ENCODE measurements at places on chromosomes 3 and 15.

DNA sequence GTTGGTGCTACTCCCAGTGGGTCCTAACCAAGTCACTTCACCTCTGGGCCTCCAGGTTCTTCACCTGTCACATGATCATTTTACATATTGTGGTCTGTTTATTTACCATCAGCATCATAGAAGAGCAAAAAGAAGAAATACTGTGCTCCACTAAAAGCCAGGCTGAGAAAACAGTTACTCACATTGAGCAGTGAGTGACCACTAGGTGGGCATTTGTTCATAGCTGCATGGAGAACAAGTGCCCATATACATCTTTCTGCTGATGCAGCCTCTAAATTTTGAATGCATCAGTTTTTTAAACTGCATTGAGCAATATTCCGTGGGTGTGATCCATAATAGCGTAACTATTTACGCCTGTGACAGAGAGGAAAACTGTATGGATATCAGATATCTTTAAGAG is 76.2 kb downstream of the DCUN1D1 start:
- no peak for DNase-seq

- DNase-seq, result no peak
Measured at GRCh38 chr15:88681610-88682221, 42.9 kb downstream of the ISG20 start.

DNA sequence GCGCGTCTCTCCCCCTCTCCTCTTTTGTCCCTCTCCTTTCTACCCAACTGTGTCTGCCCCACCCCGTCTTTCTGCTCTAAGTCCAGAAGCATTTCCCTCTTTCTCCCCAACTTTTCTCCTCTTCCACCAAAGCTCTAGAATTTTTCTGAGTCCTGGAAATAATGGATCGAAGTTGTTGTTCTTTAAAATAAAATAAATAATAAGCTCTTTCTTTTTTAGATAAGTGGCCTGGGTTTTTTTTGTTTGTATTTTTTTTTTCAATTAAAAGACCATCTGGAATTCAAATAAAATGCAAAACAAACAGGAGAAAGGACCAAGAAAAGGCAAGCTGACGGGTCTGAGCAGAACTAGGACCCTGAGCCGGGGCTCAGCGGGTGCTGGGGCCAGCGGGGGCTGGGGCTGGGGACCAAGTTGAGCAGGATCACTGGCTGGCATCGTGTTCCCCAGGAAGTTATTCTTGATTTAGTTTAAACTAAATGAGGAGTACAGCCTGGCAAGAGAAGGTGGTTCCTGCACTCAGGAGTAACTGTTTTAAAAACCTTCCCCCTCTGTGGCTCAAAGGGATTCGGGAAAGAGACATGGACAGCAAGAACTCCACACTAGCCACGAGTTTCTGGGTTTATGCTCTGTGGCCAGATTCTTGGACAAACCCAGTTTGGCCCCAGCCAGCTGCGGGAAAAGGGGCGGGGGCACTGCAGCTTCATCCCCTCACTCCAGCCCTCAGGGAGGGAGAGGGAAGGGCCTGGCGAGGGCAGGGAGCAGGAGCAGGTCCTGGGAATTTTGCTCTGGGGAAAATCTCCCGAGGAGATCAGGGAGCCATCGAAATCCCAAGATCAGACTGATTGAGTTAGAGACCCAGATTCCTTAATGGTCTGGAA is 8.4 kb downstream of the GATA2 start:
- peak; percentile 52 for DNase-seq

DNA sequence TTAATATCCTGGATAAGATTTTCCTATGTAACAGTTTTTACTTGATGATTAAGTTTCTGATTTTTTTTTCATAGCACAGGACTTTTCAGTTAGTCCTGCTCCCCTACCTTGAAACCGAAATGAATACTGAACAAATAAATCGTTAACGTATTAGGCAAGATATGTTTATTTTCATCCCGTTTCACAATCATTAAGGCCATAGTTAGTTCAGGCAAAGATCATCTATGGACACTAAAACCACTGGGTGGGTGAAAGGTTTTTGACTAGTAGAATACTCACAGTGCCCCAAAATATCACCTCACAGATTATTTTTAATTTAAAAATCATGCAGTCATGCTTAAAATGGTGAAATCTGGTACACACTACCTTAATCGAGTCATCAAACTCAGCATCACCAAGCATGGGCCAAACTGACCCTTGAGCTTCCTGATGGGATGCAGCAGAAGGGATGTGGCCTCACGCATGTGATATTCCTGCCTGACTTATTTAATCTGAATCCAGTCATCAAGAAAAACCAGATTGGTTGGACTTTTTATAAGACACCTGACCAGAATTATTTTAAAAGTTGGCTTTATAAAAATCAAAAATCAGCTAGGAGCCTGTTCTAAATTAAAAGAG is 365.0 kb downstream of the LPP start:
- no peak for DNase-seq

DNA sequence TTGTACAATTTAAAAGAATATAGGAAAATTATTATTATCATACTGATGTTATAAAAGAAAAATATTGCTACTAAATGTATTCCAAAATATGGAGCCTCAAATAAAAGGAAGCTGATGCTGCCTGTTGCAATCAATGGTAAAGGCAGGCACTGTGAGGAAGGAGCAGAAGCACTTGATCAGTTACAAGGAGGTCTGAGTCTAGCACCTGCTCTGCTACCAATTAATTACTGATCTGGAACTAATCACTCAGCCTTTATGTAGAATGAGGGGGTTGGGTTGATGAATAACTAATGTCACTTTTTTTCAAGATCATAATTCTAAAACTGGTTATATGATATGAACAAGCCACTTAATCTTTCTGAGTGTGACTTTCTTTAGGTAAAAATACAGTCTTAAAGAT is 5.5 kb downstream of the ADGRG7 start:
- DNase-seq, result no peak

- no peak for DNase-seq
Measured at GRCh38 chr3:55882006-55882405, 394.9 kb upstream of the WNT5A start.

- DNase-seq, result no peak
Measured at GRCh38 chr3:154050766-154051165, 70.4 kb upstream of the ARHGEF26 start.

- no peak for DNase-seq
Measured at GRCh38 chr15:100691321-100691720, 88.9 kb downstream of the ASB7 start.

DNA sequence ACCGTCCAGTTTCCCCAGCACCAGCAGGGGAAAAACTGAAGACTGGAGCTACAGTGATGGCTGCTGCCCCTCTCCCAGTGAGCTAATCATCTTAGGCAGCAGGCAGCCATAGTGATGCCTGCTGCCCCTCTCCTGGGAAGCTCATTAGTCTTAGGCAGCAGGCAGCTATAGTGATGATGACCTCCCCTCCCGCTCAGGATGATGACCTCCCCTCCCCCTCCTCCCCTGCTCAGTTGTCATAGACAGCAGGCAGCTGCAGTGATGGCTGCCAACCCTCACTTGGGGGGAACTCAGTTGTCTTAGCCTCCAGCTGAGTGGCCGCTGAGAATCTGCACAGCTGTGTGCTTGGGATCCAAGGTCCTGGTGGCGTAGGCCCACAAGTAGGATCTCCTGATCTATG is 80.9 kb upstream of the MANF start:
- DNase-seq, result no peak

GRCh38 chr3:43073116-43073835 is 32.6 kb downstream of the POMGNT2 start:
- no peak for DNase-seq

- no peak for DNase-seq
Measured at GRCh38 chr15:34754171-34754601, 612 bp downstream of the GJD2 start.

DNA sequence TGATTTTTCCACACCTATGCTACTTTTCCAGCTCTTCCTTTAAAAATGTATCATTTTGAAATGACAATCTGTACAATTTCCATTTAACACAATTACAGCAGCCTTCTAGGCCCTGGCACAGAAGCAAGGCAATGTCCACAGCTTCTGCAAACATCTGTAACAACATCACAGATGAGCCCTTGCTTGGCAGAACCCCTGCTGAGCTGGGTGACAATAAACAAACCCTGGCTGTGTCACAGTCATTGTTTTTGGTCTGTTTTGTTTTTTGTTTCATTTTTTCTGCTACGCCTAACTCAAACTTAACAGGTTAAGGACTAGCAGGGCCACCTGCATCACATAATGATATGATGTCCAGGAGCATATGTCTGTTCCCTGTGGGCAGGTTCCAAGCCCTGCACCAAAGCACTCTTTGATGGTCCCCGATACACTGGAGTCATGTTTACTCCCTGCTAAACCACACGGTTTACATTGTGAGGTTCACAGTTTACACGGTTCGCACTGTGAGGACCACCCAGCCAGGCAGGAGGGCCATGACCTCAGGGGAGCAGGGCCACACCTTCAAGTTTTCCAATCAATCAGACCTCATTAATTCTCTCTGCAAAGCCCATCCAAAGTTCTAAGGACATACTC is 186.8 kb upstream of the CHRNA7 start:
- no peak for DNase-seq

Data from kidney (tissue), 22 donors.